ENCODE measurements at places on chromosomes 6 and 20. TPM values are rescaled to one million over a fixed set of nuclear protein-coding genes. Genes with fewer than 3 reads are reported as not detected.
A peak's percentile ranks its signal among the peaks of the same experiment; 100 is the strongest.

DNA sequence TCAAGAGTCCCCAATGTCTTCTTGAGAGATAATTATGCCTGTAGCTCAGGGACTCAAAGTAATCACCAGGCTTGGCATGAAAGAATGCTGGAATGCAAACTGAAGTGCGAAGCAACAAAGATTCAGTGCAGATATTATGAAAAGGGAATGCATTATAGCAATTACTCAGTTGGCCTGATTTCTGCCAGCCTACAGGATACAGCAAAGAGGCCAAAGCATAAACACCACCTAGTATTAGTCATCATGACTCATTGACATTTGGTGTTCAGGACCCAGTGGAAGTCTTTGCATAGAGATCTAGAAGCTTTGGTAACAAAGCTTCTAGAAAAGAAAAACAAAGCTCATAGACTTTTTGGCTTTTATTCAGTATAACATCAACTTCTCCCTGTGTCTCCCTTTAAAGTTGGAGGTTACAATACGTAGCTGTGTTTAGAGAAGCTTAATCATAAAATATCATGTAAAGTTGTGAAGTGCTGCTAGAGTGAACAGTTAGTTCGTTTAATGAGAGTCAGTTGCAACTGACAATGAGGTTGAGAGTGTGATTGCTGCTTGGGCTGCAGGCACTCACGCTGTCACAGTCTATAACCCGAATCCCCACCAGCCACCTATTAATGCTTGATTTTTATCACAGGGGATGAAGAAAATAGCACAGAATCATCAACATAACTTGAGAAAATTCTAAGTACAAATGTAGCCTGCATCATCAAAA lies 932.7 kb downstream of the TFAP2A start:
- no peak for DNase-seq

SNRNP48 gene
- total RNA-seq, result 19.8 TPM

DNA sequence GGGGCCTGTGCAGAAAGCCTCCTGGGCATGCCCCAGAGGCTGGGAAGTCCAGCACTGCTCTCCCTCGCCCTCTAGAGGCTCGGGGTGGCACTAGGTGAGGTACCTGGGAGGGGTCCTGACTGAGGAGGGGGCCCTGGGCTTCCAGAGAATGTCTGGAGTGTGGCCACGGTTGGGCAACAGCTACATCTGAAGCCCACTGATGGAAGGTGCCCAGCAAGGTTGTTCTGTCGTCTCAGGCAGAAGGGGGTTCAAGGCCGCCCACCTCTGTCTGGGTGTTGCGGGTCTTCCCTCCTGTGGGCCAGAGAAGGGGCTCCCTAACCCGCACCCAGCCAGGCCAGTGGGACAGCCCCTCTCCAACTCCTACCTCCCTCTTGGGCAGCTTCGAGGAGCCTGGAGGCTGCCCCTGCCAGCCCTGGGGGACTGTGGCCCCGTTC lies 11.4 kb upstream of the VEGFA start:
- DNase-seq, result peak; percentile 48

DNA sequence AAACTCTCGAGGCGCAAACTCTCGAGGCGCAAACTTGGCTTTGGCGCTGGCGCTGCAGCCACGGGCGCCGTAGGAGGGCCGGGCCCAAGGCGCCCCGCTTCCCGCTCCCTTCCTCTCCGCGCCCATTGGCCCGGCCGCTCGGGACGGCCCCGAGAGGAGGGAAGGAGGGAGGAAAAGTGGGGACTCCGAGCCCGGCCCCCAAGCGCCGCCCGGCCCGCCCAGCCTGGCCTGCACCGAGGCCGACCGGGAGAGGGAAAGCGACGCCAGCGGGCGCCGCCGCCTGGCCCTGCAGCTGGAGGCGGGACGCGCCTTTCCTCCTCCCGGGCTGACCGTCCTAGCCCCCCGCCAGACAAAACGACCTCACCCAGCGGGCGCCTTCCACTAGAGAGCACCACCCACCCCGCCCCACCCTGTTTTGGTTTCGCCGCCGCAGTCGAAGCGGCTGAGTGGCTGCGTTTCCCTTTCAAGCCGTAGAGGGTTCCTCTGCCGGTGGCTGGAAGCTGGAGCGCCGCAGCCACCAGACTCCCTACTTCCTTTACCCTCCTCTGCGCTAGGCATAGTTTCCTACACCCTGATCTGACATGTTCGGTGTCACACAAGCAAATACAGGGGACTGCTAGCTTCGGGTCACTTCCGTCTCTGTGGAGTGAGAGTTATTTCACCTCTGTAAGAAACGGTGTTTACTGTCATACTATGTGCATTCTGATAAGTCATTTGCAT lies at the start of gene MBOAT1:
Gene MBOAT1 (minus strand): TSS at position 78 of the 720 bp plus-strand sequence. CDS start 235 bp downstream, outside the sequence.
- DNase-seq, result peak; percentile 83

DNA sequence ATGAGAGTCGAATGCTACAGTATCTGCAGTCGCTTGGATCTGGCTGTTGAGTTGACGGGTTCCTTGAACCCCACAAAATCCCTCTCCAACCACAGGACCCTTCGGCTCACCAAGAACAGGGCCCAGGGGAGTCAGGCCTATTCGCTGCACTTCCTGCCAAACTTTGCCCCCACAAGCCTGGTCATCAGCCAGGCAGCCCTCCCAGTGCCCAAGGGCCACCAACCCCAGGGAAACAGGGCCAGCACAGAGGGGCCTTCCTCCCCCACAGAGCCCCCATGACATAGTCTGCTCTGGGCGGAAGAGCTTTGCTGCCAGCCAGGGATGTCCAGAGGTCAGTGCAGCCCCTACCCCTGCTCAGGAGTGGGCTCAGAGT lies 34.5 kb upstream of the MRGBP start:
- DNase-seq, result no peak

- DNase-seq, result no peak
Measured at GRCh38 chr20:63697868-63698545, 1.6 kb downstream of the TNFRSF6B start.

CAGE1 gene
- 0.17 TPM for total RNA-seq

GRCh38 chr20:62933966-62934365 lies 4.0 kb upstream of the GID8 start:
- DNase-seq, result peak; percentile 6

- DNase-seq, result no peak
Measured at GRCh38 chr6:104540743-104541142, 319.0 kb downstream of the HACE1 start.

DNA sequence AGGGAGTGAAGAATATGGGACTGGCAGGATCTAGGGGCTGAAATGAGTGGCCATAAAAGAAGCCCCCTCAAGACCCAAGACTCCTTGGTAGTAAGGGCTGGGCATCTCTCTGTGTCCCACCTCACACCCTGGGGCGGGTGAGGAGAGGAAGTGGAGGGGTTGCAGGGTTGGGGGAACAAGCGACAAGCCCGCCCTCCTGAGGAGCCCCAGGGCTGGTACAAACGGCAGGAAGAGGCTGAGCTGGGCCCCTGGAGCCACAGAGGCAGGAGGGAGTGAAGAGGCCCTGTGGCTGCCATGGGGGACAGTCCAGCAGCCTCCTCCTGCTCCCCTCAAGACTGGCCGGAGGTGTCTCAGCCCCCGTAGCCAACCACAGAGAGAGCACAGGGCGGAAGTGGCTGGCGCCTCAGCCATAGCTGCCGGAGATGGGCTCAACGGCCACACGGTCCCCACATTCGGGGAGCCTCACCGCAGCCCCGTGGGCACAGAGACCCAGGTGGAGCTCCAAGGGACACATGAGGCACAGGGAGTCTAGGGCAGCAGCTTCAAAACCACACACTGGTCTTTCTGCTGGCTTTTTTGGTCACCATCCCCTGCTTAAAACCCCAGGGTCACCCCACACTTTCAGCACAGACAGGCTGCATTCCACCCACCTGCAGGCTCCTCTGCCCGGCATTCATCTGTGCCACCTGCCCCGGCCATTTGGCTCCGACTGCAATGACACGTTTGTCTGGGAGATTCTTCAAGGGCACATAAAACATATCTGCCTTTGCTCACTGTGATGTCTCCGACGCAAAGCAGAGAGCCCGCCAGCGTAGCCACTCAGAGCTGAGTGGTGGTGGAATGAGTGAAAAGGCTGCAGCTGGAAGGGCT lies 524 bp downstream of the C20orf203 start:
- peak; percentile 70 for DNase-seq

- DNase-seq, result peak; percentile 88
Measured at GRCh38 chr6:26026833-26027490, 60.3 kb upstream of the HFE start.

ATP9A gene
- total RNA-seq, result 1.3 TPM

DNA sequence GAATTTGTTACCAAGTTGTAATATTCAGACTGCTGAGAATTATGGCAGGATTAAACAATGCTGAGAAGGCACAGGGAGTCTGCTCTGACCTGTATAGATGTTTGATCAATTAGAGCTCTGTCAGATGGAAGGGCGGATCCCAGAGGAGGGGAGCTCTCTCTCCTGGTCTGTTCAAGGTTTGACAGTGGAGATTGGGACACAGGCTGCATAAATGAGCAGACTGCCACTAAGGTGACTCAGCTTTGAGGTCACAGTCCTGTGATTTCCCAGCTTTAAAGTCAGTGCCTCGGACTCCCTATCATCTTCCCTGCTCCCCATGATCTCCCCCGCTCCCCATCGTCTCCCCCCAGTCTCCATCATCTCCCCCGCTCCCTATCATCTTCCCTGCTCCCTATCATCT lies 59.2 kb upstream of the SLC22A23 start:
- DNase-seq, result no peak

PEX3 gene
- total RNA-seq, result 21.0 TPM

ZBTB22 gene
- 20.9 TPM for total RNA-seq

TNFRSF6B gene
- total RNA-seq, result not detected

MCHR2 gene
- total RNA-seq, result not detected

RAD21L1 gene
- total RNA-seq, result not detected

GRCh38 chr20:19453410-19453809 lies 241.0 kb downstream of the SLC24A3 start:
- no peak for DNase-seq

DNA sequence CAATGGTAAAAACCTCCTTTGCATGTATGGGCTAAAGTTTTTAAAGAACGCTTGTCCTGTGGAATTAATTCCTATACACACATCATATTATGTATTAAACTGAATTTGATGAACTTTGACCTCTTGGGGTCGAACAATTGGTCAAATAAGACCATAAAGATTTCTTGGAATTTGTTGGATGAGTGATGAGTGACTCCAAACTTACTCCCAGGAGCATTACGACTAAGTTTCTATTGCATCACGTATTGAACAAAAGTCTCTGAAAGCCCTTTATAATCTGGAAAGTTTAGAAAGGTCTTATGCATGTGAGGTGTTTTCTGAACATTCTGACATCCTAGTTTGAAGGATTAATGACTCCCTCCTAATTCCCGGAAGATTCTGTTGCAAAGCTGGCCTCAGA lies 126.9 kb upstream of the BMP5 start:
- DNase-seq, result no peak

GRCh38 chr20:36975099-36975818 lies 23.8 kb upstream of the SAMHD1 start:
- DNase-seq, result peak; percentile 51

DNA sequence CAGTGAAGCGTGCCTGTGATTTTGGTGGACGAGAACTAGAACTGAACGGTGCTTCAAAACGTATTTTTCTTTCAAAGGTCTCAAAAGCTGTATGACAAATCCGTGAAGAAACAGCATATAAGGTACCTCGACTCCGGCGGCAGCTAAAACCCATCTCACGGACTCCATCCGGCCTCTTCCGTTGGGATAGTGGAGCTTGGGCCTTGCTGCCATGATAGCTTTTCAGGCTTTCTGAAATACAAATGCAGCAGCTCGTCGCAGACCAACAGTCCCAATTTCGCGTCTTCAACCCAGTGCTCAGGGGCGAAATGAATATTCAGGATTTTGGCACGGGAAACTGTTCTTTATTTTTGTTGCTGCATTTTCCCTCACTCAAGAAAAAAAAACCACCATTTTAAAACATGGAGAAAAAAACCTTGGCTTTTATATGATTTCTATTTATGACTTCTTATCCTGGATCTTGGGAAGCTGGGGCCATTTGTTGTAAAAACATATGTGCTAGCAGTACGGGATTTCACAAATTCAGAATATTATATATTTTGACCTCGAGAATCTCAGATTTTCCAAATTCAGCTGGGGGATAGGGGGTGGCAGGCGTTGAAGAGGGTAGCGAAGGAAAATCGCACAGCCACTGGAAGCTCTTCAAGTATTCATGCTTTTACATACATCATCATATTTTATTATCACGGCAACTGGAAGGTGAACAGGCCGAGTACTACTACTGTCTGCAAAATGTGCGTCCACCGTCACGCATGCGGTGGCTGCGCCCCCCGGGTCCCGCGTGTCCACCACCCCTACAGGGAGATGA lies 849 bp downstream of the GSTA4 start:
- no peak for DNase-seq

DNA sequence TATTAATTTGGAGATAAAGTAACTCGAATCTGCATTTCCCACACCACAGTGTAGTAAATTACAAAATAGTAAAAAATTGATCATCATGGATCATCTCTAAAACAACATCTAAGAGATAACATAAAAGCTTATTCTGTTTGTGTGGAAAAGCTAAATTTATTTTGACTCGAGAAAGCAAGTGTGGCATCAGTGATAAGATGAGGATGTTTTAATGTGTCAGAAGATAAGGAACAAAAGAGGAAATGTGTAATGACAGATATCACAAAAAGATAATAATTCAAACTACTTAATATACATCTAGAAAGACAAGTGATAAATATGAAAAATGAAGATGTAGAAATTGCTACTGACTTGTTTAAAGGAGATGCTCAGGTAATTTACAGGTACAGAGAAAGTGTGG lies 74.1 kb downstream of the DNAH8 start:
- no peak for DNase-seq

DNA sequence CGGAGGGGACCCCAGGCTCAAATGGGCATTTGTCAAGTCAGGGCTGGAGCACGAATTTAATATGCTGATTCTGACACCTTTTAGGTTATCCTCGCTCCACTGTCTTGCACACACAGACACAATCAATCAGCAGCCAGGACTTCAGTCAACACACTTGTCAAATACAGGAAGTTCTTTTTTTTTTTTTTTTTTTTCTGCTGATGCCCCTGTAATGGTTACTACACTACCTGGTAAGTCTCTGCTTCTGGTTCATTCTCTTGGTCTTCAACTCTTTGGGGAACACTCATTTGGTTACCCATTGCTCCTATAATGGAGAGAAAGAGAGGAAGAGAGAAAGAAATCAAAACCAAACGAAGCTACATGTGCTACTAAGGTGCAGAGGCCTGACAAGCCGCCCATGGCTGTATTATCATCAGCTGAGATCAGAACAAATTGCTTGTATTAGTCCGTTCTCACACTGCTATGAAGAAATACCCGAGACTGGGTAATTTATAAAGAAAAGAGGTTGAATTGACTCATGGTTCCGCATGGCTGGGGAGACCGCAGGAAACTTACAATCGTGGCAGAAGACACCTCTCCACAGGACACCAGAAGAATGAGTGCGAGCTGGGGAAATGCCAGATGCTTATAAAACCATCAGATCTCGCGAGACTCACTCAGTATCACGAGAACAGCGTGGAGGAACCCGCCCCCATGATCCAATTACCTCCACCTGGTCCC lies 11.8 kb downstream of the BCAS1 start:
- no peak for DNase-seq

GRCh38 chr20:42370075-42370474 lies 751.9 kb upstream of the CHD6 start:
- DNase-seq, result no peak

- DNase-seq, result no peak
Measured at GRCh38 chr6:118101220-118101619, 194.2 kb downstream of the SLC35F1 start.
